ENCODE measurements at places on chromosomes 5 and 9.

- no peak for DNase-seq
These were observed 165.9 kb downstream of the ARSB start for GRCh38 chr5:78819166-78819565.

DNA sequence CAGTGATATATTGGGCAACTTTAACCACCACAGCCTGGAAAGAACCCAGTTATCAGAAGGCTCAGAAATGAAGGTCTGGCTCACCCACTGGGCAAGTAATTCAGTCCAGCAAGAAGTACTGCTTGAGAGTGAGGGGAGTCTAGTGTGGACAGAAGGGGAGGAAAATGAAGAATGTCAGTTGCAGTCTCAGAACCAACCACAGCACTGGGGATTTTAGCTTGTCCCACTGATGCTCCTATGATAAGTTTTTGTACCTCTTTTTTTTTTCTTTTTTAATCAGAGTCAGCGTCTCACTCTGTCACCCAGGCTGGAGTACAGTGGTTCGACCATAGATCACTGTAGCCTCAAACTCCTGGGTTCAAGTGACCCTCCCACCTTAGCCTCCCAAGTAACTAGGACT is 9.4 kb upstream of the CD72 start:
- DNase-seq: no peak

DNA sequence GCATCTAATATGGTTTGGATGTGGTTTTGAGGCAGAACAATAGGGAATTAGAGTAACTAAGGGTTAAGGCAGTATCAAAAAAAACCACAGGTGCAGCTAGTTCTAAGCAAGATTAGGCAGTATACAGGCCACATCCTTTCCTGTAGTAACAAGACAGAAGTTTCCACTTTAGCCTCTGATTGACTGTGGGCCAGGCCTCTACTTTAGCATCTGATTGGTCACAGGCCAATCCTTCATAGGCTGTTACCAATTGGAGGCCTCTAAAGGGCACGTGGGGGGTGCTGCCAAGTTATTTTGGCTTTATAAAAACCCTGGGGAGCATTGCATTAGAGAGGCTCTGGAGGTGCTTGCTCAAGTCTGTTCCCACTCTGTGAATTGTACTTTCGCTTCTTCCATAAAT is 144.1 kb upstream of the ST8SIA4 start:
- DNase-seq: no peak

DNA sequence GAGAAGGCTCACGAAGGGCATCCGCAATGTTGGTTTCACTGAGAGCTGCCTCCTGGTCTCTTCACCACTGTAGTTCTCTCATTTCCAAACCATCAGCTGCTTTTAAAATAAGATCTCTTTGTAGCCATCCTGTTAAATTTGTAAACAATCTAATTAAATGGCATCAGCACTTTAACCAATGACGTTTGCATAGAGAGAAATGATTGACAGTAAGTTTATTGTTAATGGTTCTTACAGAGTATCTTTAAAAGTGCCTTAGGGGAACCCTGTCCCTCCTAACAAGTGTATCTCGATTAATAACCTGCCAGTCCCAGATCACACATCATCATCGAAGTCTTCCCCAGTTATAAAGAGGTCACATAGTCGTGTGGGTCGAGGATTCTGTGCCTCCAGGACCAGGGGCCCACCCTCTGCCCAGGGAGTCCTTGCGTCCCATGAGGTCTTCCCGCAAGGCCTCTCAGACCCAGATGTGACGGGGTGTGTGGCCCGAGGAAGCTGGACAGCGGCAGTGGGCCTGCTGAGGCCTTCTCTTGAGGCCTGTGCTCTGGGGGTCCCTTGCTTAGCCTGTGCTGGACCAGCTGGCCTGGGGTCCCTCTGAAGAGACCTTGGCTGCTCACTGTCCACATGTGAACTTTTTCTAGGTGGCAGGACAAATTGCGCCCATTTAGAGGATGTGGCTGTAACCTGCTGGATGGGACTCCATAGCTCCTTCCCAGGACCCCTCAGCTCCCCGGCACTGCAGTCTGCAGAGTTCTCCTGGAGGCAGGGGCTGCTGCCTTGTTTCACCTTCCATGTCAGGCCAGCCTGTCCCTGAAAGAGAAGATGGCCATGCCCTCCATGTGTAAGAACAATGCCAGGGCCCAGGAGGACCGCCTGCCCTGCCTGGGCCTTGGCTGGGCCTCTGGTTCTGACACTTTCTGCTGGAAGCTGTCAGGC is 16.6 kb downstream of the SQSTM1 start:
- DNase-seq: no peak

GRCh38 chr9:7500521-7500920 is 299.1 kb downstream of the DMAC1 start:
- no peak for DNase-seq

DNA sequence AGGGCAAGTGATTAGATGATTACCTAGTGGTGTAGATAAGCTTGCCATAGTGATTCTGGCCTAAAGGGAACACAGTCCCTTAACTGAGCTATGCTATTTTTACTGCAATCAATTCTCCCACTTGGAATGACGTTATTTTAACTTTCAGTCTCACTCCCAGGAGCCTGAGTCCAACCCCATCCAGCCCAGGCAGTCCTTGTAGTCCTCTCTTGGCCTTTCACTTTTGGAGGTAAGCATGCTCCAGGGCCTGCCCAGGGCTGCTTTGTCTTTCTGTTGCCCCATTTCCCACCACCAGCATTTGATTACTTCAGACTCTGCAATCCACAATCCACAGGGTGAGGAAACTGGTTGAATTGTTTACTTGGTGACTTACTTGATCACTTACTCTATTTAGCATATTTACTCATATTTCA is 233.0 kb downstream of the CD180 start:
- DNase-seq: no peak

- DNase-seq: no peak
These were observed 87.0 kb upstream of the NR5A1 start for GRCh38 chr9:124594225-124594624.

DNA sequence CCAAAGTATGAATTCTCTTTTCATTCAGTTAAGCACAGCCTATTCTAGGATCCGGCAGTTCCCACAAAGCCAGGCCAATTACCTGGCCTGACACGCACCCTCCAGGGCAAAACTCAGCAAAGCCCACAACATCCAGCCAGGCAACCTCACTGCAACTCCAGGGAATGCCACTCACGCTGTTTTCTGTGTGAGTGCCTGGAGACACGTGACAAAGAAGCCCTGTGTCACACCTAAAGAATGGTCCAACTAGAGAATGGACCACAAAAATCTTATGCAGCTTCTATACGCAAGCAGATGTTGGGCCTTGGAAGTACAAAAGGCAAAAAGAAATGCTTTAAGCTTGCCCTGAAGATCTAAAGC is 20.2 kb downstream of the RETREG1 start:
- no peak for DNase-seq

DNA sequence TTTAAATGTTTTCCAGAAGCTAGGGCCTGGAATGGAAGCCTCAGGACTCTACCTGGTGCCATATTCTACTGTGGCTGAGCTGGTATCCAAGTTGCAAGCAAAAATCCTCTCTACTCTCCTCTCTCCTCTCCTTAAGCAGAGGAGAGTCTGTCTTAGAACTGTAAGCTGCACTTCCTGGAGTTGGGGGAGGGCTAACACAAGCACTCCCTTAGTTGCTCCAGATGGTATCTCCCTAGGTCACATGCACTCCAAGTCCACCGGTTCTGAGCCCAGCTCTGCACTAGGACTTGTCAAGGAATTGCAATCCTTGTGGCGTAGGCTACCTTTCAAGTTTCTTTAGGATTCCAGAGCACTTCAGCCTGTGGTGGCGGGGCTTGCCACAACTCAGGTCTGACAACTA is 513.9 kb upstream of the RGMB start:
- no peak for DNase-seq

DNA sequence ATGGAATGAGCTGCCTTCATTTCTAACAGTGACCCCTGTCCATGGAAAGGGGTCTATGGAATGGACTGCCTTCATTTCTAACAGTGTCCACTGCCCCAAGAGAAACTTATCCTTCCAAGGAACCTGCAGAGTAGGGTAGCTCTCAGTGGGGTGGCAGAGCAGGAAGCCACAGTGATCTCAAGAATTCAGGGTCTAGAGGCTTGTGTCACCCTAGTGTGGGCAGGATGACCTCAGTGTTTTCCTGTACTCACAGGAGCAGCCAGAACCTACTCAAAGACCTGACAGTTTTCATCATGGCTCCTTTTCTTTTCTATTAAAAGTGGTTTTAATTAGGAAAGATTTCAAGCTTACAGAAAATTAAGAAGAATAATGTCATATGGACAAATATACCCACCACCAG is 27.5 kb downstream of the SEC61B start:
- no peak for DNase-seq

DNA sequence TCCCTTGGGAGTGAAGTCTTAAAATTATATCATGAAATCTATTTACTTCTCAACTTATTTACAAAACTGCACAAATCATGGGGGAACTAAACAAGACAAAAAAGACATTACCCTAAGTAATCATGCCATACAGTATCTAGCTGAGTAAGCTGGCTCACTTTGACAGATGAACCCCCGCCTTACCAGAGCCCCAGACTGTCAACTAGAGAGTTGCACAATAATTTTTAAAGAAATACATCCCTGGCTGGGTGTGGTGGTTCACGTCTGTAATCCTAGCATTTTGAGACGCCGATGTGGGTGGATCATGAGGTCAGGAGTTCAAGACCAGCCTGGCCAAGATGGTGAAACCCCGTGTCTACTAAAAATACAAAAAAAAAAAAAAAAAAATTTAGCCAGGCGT is 62.3 kb downstream of the LPAR1 start:
- no peak for DNase-seq

DNA sequence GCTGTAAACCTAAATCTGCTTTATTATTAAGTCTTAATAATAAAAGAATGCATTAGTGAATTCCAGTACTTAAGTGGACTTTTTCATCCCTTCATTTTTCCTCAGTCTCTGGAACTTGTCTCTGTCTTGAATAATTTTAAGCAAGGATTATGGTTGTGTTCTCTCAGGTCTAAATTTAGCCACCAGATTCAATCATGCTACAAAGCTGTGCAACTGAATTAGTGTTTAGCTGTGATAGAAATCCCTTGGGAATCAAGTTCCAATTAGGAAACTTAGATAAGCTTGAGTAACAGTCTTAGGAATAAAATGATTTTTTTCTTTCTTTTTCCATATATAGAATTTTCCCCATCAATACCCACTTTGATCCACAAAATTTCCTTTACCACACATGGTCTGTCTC is 104.3 kb downstream of the PLPPR1 start:
- no peak for DNase-seq

GRCh38 chr9:6584881-6585597 is 60.5 kb downstream of the GLDC start:
- DNase-seq: no peak

GRCh38 chr5:53426512-53426830 is 54.0 kb upstream of the FST start:
- DNase-seq: no peak

GRCh38 chr9:88280816-88281382 is 107.3 kb upstream of the SPIN1 start:
- no peak for DNase-seq

DNA sequence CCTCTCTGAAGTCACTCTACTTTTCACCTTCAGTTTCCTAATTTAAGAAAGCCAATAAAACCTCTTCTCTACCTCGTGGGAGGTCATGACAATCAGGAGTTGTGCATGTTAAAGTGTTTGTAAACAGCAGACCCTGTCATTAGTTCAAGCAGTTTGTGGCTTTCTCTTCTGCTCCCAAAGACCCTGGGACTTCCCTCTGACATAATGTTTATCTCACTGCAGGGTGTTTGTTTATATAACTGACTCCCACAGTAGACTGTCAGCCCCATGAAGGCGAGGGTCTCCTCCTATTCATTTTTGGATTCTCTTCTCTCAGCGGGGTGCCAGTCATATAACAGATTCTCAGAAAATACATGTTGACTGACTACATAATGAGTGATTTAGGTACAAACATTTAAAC is 360.0 kb upstream of the ZNF462 start:
- no peak for DNase-seq

DNA sequence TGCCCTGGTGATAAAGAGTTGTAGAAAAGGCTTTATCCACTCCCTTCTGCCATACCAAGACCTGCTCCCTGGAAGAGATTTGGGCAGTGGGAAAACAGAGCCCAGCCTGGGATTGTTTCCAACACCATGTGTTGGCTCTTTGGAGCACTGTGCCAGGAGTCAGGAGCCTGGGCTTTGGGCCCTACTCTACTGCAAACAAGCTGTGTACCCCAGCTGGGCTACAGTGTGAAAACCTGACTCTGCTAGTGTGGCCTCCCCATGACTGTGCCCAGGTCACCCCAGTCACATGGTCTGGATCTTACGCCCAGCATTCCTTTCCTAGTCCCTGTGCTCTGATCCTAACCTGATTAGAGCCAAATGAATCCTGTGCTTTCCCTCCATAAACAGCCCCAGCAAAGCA is 39.3 kb upstream of the SHB start:
- DNase-seq: no peak

GRCh38 chr9:136231478-136232297 is 13.9 kb downstream of the QSOX2 start:
- no peak for DNase-seq

DNA sequence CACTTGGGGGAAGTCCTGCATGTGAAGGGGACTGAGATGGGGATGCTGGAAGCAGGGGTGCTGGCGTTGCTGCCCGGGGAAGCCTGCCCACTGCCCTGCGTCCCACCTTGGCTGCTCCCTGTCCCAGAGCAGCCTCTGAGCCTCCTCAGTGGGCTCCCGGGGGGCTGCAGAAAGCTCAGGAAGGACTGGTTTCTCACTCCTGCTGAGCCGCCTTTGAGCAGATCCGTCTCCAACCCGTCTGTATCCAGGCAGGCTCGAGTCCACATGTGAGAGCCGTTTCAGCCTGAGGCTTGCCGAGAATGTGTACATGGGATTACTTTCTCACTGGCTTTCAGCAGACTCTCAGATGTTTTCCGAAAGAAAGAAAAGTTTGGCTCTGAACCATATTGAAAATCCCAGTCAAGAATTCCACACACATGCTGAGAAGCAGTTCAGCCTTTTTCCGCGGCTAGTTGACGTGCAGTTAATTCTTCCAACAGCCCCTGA is 95.3 kb upstream of the COL5A1 start:
- no peak for DNase-seq

GRCh38 chr5:1363160-1363559 is 18.3 kb upstream of the CLPTM1L start:
- DNase-seq: no peak

- DNase-seq: no peak
These were observed 9.9 kb upstream of the CD180 start for GRCh38 chr5:67206461-67206860.

DNA sequence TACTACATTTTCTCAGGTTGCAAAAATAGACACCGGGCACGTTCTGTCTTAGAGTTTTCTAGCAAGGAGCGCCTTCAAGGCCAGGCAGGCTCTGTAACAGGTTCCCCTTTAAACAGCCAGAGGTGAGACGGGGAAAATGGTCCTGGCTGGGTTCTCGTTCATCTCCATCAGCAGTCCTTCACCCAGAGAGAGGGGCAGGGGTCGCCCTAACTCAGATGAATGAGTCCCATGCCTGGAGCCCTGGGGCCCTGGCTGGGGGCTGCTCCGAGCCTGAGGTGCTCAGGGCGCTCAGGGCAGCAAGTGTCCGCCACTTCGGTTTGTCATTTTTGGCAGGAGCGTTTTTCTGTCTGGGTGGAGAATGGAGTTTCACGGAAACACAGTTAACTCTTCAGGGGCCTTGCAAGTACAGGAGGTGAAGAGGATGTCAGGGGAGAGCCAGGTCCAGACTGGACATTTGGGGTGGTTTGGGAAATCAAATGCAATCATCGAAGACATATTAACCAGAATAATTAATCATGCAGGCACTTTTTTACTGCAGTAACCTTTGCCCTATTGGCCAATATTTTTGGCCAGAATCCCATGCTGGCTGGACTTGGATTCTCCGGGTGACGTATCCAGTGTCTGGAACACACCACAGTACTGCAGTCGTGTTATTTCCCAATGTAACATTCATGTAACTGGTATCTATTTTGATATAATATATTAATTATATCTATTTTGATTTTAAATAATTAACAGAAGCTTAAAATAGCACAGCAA is 2.9 kb downstream of the NTNG2 start:
- no peak for DNase-seq
